ENCODE measurements at places on chromosomes 5 and 9.

GRCh38 chr5:148844433-148845280 lies 18.2 kb downstream of the ADRB2 start:
- DNase-seq = no peak

DNA sequence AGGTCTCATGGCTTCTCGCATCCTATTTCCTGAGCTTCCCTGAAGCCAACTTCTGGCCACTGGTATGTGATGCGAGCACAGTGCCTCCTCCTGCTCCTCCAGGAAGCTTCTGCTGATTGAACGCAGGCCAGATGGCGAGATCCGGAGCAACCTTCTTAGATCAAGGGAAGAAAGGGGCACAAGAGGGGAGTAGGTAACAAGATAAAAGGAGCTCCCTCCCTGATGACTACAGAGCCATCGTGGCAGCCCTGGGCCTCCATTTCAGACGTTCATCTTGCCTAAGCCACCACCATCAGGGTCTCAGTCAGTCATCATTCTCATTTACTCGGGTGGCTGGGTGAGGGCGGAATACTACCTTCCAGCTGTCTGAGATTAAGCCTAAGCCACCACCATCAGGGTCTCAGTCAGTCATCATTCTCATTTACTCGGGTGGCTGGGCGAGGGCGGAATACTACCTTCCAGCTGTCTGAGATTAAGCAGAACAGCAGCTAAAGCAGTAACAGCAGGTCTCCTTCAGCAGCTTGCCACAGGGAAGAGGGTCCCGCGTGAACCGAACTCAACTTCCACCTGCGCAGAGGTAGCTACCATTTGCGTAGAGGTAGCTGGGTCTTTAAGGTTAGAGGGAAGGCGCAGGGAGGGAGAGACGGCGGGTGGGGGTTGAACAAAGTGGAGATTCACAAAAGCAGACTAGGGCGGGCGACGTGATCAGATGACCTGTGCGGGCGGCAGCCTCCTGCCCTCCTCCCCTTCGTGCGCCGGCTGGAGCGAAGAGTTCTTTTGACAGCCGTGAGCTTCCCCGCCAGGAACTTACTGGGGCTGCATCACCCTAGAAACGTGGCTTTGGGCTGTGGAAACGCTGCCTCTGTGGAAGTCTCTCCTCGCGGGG lies 27.9 kb upstream of the MGAT1 start:
- DNase-seq = peak; percentile 72

DNA sequence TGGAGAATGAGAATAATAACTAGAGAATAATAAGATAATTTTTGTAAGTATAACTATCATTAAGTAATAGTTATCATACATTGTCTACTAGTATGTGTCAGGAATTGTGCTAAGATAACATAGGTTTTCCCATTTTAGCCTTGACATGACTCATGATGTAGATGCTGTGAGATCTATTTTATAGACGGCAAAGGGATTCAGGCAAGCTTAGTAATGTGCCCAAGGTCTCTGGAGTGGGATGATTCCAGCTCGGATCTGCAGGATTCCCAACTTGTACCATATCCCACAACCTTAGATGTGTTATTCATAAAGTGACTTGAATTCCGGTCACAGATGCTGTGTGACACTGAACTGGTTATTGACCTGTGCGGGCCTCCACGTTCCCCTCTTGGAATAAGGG lies 51.5 kb downstream of the IL31RA start:
- no peak for DNase-seq

- no peak for DNase-seq
These were observed 37.9 kb downstream of the TNFAIP8 start for GRCh38 chr5:119393746-119394145.

DNA sequence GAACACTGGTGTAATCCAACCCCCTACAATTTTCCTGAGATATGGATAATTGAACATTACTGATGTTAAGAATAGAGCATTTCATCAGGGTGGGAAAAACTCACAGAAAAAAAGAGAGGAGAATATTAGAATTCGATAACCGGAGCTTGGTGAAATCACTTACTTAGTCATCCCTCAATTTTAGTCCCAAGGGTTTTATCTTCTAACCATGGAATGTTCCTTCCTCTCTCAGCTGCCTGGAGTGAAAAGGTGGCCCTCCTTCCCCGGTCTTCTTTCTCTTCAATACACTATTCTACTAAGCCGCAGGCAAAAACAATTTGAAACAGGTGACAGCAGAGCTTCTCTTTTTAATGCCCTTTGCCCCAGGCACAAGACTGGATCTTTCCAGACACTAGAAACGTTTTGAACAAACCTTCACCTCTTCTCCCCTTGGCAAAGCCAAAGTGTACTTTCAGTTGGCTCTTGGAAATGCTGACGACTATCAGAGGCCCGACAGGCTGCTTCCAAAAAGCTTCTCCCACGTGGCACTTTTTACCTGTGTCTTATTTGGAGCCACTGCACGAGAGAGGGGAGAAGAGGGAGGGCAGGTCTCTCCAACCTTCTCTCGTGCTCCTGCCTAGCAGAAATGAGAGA lies 543.9 kb downstream of the TLE1 start:
- no peak for DNase-seq

GRCh38 chr9:95189251-95190098 lies 128.0 kb downstream of the FANCC start:
- no peak for DNase-seq

All from stimulated activated CD4-positive, alpha-beta T cell treated with anti-CD3 and anti-CD28 coated beads, Interleukin-4, amount 100 ng/mL, for 24 hours (primary cell).